HCT116 (cell line): ENCODE measurements at places on chromosomes 3 and 15. TPM values are rescaled to one million over a fixed set of nuclear protein-coding genes. Genes with fewer than 3 reads are reported as not detected.

- no peak for DNase-seq
- H3K27ac ChIP-seq, result no peak overlapping the region
Measured at GRCh38 chr3:47259114-47259513, 23.5 kb downstream of the KIF9 start.

- peaks cover 37% of the 10 kb centered on the region for H3K27me3 ChIP-seq
- no peaks in the 10 kb centered on the region for H3K4me1 ChIP-seq
- no peak for DNase-seq
- no peak overlapping the region for H3K27ac ChIP-seq
- H3K36me3 ChIP-seq, result no peaks in the 10 kb centered on the region
Measured at GRCh38 chr15:81897057-81897677, 148.7 kb downstream of the MEX3B start.

DNA sequence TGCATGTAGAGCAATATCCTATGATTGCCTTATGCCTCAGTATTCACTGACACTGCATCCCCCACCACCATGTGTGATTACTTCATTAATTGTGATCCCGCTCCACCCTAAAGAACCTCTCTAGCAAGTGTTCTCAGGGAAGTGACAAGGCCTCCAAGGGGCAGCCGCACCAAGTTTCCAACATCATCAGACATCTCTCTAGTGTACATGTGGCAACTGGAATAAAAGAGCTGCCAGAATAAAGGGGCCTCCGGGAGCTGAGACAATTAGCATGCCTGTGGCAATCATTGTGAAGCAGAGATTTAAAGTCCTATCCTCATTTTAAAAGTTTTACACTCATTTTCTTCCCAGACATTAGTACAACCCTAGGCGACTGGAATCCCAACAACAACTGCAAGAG is 902.1 kb upstream of the SEMA6D start:
- H3K4me1 ChIP-seq, result no peaks in the 10 kb centered on the region
- H3K36me3 ChIP-seq, result no peaks in the 10 kb centered on the region
- H3K4me3 ChIP-seq, result no peak overlapping the region
- no peaks in the 10 kb centered on the region for H3K27me3 ChIP-seq
- no peak for DNase-seq
- H3K27ac ChIP-seq, result no peak overlapping the region

DNA sequence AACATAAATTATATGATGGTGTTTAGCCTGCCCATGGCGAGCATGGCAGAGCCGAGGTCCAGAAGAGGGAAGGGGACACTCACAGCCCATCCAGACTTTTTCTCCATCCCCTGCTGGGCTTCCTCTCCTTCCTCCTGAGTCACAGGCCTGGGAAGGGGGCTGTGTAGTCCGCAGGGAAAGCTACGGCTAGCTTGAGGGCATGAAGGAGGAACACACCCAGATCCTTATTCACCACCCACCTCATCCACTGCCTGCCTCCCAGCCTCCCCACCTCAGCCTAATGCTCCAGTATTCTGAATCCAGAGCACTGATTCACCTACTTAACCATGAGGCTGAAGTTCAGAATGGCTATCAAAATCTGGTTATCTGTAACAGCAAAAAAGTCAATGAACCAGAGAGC is 97.8 kb downstream of the OXNAD1 start:
- DNase-seq, result no peak
- no peaks in the 10 kb centered on the region for H3K27me3 ChIP-seq
- H3K27ac ChIP-seq, result no peak overlapping the region
- no peaks in the 10 kb centered on the region for H3K4me1 ChIP-seq
- H3K4me3 ChIP-seq, result no peak overlapping the region
- H3K36me3 ChIP-seq, result no peaks in the 10 kb centered on the region

DNA sequence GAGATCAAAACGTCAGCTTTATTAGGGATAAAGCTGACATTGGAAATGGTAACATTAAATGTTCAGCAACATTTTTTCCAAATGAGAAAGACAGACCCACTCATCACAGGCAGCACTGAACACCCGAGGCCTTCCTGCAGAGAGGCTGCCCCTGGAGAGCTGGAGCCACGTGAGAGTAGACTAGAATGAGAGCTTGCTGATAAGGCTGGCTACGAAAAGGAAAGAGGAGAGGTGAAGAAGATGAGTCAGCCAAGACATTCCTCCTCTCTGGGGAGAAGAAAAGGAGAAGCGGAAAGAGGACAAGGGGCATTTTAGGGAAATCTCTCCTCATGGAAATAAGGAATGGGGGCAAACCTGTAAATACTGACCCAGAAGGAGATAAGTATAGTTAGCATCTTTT is 7.3 kb downstream of the CYP19A1 start:
- H3K36me3 ChIP-seq, result no peaks in the 10 kb centered on the region
- no peak for DNase-seq
- no peaks in the 10 kb centered on the region; the same call in 1 of the 2 replicates for H3K27me3 ChIP-seq
- H3K27ac ChIP-seq, result no peak overlapping the region
- no peak overlapping the region for H3K4me3 ChIP-seq

DNA sequence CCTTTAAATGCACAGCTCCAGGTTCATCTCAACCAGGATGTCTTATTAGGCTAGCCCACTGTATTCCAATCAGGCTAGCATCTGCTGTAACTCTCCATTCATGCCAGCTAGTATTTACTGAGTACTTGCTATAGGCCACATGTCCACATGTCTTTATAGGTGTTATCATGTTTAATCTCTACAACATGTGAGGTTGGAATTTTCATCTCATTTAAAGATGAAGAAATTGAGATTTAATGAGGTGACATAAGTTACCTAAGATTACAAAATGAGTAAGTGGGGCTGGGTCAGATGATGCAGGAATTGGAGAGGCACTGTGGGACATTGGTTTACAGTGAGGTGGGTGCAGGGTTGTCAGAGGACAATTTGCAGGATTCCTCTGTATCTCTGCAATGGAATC is 2.9 kb downstream of the IFT122 start:
- no peaks in the 10 kb centered on the region for H3K27me3 ChIP-seq
- no peak for DNase-seq
- no peak overlapping the region for H3K27ac ChIP-seq
- no peaks in the 10 kb centered on the region for H3K36me3 ChIP-seq
- H3K4me3 ChIP-seq, result no peak overlapping the region

DNA sequence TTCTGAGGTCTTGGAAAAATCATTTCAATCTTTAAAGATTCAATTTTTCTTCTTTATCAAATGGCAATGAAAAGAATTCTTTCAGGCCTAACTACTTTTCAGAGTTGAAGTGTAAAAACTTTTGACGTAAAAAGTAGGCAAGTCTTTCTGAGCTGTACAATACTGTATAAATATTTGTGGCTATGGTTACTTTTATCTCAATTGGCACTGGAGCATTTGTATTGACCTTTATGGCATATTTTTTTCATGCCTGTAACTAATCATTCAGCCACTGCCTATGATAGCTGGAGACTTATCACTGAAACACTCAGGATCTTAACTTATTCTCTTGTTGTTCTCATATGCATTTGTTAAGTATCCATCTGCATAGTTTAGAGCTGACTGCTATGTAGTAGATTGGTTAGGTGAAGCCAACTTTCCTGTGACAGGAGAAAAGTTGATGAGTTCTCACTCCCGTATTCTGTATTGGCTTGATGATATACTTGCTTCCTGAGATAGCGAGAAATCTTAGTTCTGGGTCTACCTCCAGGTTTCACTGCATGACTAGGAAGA is 290.4 kb upstream of the TBL1XR1 start:
- no peaks in the 10 kb centered on the region for H3K27me3 ChIP-seq
- H3K4me1 ChIP-seq, result no peaks in the 10 kb centered on the region
- no peak overlapping the region for H3K27ac ChIP-seq
- no peak overlapping the region for H3K4me3 ChIP-seq
- no peak for DNase-seq
- H3K36me3 ChIP-seq, result no peaks in the 10 kb centered on the region

DNA sequence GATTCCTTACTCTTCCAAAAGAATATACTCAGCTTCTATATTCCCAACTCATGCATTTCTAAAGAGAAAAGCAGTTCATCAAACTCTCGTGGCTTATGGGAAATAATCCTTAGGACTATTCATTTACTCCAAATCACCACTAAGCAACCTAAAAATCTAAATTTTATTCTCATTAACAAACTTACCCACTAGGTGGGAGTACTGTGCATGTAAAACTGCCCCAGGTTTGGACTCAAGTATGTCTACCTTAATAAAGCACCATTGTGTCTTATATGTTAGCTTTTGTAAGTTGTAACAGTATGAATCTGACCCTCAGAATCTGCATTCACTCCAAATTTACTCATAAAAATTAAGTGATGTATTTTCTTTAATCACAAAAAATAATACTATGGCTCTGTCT is 25.3 kb downstream of the RAD18 start:
- no peak overlapping the region for H3K4me3 ChIP-seq
- H3K36me3 ChIP-seq, result no peaks in the 10 kb centered on the region
- no peaks in the 10 kb centered on the region for H3K27me3 ChIP-seq

DNA sequence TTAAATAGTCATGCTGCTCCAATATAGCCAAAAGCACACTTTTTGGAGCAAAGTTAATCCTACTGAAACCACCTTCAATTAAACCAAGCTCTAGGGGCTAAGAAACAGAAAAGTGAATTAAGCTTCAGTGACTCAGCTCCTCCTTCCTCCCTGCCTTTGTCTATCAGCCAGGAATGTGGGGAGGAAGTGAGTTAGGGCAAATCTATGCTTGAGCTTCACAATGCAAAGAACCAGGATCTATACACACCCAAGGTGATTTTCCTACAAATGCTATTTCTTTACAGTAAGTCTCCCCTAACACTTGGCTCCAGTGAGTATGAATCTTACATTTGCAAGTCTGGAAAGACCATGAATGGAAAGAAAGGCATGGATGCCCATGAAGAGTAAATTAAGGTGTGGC is 212.1 kb downstream of the P3H2 start:
- no peak for DNase-seq
- no peaks in the 10 kb centered on the region for H3K4me1 ChIP-seq
- no peak overlapping the region for H3K27ac ChIP-seq
- H3K36me3 ChIP-seq, result no peaks in the 10 kb centered on the region
- H3K4me3 ChIP-seq, result no peak overlapping the region

GRCh38 chr15:69299451-69299886 is 757 bp downstream of the PAQR5 start:
- H3K4me3 ChIP-seq, result peak overlapping the region; percentile 72
- H3K36me3 ChIP-seq, result no peaks in the 10 kb centered on the region
- DNase-seq, result no peak

GRCh38 chr3:47423548-47424145 is 42.8 kb downstream of the PTPN23 start:
- no peak overlapping the region for H3K27ac ChIP-seq
- peaks cover 17% of the 10 kb centered on the region; the same call in 1 of the 2 replicates for H3K36me3 ChIP-seq
- no peak for DNase-seq

GRCh38 chr3:7487763-7488162 is 626.8 kb downstream of the GRM7 start:
- H3K4me1 ChIP-seq, result no peaks in the 10 kb centered on the region
- DNase-seq, result no peak
- no peak overlapping the region for H3K27ac ChIP-seq
- no peaks in the 10 kb centered on the region for H3K27me3 ChIP-seq
- no peaks in the 10 kb centered on the region for H3K36me3 ChIP-seq

DNA sequence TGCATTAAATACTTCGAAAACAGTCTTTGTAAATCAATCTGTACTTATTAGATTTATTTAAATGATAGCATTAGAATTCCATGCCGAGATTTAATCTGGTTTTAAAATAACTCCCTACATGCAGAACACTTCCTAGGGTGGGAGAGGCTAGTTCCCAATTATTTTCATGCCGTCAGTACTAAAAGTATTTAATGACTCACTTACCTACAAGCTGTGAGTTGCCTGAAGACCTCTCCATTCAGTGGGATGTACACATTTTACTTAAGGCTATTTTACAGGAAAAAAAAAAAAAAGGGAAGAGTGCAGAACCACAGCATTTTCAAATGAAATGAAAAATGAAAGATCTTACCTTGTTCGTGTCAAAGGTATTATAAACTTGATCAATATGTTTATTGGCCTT is 469 bp downstream of the GUCA1C start:
- no peak for DNase-seq
- no peaks in the 10 kb centered on the region for H3K27me3 ChIP-seq
- no peak overlapping the region for H3K4me3 ChIP-seq

GRCh38 chr3:10228248-10228950 is 19.9 kb upstream of the TATDN2 start:
- no peak for DNase-seq
- no peaks in the 10 kb centered on the region for H3K36me3 ChIP-seq
- H3K4me1 ChIP-seq, result peaks cover 4% of the 10 kb centered on the region; the same call in 1 of the 2 replicates
- H3K27ac ChIP-seq, result no peak overlapping the region
- H3K4me3 ChIP-seq, result no peak overlapping the region
- no peaks in the 10 kb centered on the region for H3K27me3 ChIP-seq

GRCh38 chr3:10309736-10310135 is 11.2 kb downstream of the SEC13 start:
- H3K27ac ChIP-seq, result no peak overlapping the region
- H3K4me3 ChIP-seq, result no peak overlapping the region
- no peaks in the 10 kb centered on the region for H3K4me1 ChIP-seq

DNA sequence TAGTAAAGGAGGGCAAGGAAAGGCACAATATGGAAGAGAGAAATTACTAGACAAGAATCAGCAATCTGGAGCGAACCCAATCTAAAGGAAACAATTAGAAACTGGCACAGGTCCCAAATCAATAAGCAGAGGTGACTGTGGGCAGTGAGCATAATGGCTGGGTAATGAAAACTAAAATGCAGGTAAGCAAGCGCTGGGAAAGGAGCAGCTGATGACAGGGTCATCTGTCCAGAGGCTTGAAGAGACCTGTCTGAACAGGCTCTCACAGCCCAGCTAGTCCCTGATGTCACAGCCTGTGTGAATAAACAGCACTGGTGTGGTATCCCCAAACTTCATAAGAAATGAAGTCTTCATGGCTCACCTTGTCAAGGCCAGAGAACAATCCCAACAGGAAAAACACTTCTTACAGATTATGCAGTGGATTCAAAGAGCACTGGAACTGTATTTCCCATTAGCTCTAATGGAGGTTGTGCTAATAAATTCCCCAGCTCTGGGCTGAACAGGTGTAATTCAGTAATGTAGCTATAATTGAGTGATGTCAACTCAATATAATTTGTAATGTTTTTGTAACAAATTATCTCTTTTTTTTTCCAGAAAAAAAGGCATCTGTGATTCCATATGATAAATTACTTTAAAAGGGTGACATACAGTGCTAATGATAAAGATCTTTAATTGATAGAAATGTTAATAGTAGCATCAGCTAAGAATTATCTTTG is 197.3 kb downstream of the FHIT start:
- H3K4me3 ChIP-seq, result no peak overlapping the region
- H3K4me1 ChIP-seq, result no peaks in the 10 kb centered on the region
- H3K27ac ChIP-seq, result no peak overlapping the region
- DNase-seq, result no peak
- H3K36me3 ChIP-seq, result no peaks in the 10 kb centered on the region
- H3K27me3 ChIP-seq, result no peaks in the 10 kb centered on the region

OXTR gene
- total RNA-seq, result 1.3 TPM

TMCO5A gene
- not detected for total RNA-seq

C3orf49 gene
- total RNA-seq, result not detected

PRTG gene
- not detected for total RNA-seq

SCG5 gene
- total RNA-seq, result 1.7 TPM

NRG4 gene
- total RNA-seq, result 1.0 TPM

RLBP1 gene
- total RNA-seq, result 0.12 TPM

C3orf85 gene
- total RNA-seq, result not detected

PRRT3 gene
- total RNA-seq, result 0.96 TPM
